A549 treated with Mapracorat at 1 μM for 4 hours (cell line): ENCODE measurements at places on chromosomes 5 and 9. TPM values are rescaled to one million over a fixed set of nuclear protein-coding genes. Genes with fewer than 3 reads are reported as not detected.

Gene ANKS6
- total RNA-seq, result 12.7 to 24.4 TPM (median 20.6 TPM) in 5 replicates

Gene RRAGA
- total RNA-seq, result 108 to 133 TPM (median 128 TPM) in 5 replicates

Gene RGS7BP
- total RNA-seq, result not detected in 5 replicates

Gene GABRA1
- not detected in 5 replicates for total RNA-seq

Gene PCDHA11
- 0.04 to 0.08 TPM (median 0.06 TPM) in 4 of 5 replicates, not detected in the other for total RNA-seq

Gene PCDHB15
- total RNA-seq, result 0.06 to 0.11 TPM (median 0.10 TPM) in 3 of 5 replicates, not detected in the others

Gene LRRC14B
- not detected in 5 replicates for total RNA-seq

Gene PARP8
- 0.04 to 0.15 TPM (median 0.08 TPM) in 4 of 5 replicates, not detected in the other for total RNA-seq

Gene CER1
- not detected in 5 replicates for total RNA-seq

Gene DNLZ
- total RNA-seq, result 22.3 to 44.7 TPM (median 37.5 TPM) in 5 replicates
